ENCODE measurements at places on chromosomes 7 and 10.

DNA sequence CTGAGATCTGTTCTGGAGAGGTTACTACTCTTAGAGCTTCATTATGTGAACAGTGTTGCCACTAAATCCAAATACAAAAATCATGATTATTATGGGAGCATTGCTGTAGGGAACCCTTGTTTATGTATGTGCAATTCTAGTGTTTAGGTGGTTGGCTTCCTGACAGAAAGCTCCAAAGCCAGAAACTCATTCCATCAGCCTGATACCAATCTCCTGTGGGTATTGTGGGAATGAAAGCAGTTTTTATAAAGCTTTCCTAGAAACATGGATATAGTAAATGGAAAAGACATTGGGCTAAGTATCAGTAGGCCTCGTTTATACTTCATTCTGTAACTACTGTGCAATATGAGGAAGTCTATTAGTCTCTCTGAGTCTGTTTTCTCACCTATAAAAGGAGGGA, 6.4 kb downstream of the SDK1 start:
- no peak for DNase-seq

- no peak for DNase-seq
These were observed 271.9 kb downstream of the ADARB2 start for GRCh38 chr10:1465418-1465911.

GRCh38 chr7:8435095-8435494, 1.7 kb downstream of the NXPH1 start:
- DNase-seq, result no peak

- DNase-seq, result no peak
These were observed 298.6 kb downstream of the EXOC4 start for GRCh38 chr7:133551466-133551865.

- no peak for DNase-seq
These were observed 75.6 kb downstream of the CTBP2 start for GRCh38 chr10:125084614-125085257.

- DNase-seq, result no peak
These were observed 699 bp downstream of the NRAP start for GRCh38 chr10:113663142-113663541.

DNA sequence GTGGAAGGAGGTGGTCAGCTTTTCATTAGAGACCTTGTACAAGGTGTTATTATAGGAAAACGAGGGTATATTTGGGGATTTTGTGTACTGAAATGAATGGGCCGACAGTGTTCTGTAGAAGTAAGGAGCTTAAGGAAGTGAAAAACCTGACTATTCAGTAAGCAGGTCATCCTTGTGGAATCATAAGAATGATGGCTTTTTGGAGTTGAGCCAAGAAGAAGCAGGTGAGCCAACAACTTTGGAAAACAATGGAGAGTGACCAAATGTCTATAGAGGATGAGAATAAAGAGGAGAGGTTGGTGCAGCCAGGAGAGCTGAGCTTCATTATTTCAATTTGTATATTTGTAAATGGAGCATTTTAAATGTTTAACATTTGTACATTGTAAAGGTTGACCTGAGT, 595.7 kb downstream of the CCSER2 start:
- DNase-seq, result no peak
